ENCODE measurements at places on chromosomes 11 and 22.

DNA sequence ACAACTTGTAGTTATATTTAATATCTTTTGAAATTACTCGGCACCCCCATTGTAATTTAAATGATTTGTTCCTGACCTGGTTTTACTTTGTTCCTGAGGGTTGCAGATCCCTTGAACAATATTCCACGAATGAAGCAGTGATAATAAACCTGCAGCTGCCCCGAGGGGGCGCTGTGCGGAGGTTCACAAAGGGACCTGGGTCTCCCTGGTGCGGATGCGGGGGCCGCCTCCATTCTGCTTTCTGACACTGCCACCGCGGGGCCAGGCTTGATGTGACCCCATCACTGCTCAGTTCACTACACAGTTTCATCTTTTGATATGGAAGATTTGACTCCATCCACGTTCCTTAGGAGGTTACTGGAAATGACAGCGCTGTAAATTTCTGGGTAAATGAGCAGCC, 62.9 kb upstream of the PRODH start:
- no peak for DNase-seq

GRCh38 chr11:14587258-14587657, 56.3 kb upstream of the PDE3B start:
- DNase-seq: no peak

DNA sequence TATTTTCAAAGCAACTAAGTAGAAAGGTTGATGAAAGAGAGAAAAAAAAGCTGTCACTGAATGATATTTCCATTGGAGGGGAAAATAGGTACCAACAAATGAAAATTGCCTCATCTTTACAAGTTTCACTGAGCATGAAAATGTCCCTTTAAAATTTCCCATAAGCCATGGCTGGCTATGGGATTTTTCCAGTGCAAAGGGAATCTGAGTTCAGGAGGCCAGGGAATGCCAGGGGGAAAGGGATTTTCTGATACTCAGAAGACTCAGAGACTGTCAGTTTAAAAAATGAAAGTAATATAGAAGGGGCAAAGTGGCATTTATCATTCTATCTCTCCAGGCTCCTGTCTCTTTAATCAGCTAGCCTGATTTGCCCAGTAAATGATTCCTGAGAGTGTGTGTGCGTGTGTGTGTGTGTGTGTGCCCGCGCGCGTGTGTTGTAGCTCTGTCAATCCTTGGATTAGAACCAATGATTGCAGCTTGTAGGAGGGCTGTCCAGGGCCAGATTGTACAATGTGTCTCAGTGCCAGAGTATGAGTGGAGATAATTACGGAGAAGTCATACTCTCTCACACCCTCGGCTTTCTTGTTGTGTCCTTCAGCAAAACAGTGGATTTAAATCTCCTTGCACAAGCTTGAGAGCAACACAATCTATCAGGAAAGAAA, at the start of gene NTM:
NTM (plus strand) TSS at position 526 of the 662 bp plus-strand sequence.
- no peak for DNase-seq

DNA sequence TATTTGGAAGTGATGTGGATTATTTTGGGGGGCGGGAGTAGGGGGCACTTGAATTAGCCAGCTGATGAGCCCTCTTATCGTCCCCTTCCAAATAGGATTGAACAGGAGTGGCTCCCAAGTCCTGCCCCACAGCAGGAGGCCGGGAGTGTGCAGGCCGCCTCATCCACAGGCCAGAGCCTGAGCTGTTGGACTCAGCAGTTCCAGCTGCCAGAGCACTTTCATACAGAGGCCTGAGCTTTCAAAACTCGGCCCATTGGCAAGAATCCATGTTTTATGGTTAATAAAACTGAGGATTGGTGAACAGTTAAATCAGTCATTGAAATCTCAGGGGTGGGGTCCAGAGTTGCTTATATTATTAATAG, 9.6 kb downstream of the FAM118A start:
- DNase-seq: no peak

DNA sequence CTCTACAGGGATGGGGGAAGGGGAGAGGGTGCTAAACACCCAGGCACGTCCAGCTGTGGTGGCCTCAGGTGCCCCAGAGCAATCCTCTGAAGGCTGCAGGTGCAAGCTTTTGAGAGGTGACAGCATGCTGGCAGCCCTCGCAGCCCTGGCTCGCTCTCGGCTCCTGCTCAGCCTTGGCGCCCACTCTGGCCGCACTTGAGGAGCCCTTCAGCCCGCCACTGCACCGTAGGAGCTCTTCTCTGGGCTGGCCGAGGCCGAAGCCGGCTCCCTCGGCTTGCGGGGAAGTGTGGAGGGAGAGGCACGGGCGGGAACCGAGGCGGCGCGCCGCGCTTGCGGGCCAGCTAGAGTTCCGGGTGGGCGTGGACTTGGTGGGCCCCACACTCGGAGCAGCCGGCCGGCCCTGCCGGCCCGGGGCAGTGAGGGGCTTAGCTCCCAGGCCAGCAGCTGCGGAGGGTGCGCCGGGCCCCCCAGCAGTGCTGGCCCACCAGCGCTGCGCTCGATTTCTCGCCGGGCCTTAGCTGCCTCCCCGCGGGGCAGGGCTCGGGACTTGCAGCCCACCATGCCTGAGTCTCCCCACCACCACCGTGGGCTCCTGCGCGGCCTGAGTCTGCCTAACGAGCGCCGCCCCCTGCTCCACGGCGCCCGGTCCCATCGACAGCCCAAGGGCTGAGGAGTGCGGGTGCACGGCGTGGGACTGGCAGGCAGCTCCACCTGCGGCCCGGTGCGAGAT, 112.1 kb downstream of the TRIM29 start:
- DNase-seq: no peak

- DNase-seq: no peak
Measured at GRCh38 chr11:125663910-125664309, 16.7 kb downstream of the ACRV1 start.

DNA sequence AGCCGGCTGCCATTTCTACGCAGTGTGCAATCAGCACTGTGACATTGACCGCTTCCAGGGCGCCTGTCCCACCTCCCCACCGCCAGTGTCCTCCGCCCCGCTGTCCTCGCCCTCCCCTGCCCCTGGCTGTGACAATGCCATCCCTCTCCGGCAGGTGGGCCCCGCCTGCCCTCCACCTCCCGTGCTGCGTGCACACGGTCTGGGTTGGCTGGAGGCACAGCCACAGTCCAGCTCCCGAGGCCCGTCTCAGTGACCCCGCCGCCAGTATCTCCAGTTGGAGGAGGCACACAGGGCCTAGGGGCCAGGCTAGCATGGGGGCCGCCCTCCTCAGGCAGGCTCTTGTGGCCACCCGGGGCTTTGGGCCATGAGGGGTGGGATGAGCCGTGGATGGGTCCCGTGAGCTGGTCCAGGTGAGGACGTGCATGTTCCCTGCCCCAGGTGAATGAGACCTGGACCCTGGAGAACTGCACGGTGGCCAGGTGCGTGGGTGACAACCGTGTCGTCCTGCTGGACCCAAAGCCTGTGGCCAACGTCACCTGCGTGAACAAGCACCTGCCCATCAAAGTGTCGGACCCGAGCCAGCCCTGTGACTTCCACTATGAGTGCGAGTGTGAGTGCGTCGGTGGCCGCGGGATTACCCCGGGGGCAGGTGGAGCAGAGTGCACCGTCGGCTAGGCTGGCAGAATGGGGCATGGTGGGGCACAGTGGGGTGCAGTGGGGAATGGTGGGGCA, 29.7 kb downstream of the MUC5B start:
- no peak for DNase-seq

DNA sequence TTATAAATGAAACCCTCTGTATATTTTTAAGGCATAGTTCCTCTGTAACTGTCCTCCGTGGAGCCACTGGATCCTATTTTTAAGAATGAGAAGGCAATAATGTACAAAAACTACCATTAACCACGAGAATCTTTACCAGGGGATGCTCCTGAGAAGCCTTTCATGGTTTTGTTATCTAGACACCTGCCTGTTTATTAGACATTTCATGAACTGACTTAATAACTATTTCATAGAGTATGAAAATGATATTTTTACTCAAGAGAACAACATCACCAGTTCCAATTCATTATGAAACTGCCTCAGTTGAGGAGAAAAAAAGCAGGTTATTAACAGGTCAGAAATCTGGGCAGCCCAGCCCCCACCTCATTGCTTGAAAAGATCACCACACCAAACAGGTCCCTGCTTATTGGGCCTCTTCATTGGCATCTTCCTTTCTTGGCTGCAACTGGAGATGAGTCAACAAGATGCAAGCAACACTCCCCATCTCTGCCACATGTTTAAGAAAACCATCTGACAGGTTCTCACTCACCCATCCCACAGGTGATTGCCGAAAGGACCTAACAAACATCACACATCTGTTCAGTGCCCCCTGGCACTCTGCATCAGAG, 27.8 kb downstream of the ETS1 start:
- no peak for DNase-seq

GRCh38 chr11:118065384-118065783, 11.5 kb upstream of the TMPRSS4 start:
- no peak for DNase-seq

GRCh38 chr11:88433536-88434230, 96.1 kb upstream of the CTSC start:
- no peak for DNase-seq

DNA sequence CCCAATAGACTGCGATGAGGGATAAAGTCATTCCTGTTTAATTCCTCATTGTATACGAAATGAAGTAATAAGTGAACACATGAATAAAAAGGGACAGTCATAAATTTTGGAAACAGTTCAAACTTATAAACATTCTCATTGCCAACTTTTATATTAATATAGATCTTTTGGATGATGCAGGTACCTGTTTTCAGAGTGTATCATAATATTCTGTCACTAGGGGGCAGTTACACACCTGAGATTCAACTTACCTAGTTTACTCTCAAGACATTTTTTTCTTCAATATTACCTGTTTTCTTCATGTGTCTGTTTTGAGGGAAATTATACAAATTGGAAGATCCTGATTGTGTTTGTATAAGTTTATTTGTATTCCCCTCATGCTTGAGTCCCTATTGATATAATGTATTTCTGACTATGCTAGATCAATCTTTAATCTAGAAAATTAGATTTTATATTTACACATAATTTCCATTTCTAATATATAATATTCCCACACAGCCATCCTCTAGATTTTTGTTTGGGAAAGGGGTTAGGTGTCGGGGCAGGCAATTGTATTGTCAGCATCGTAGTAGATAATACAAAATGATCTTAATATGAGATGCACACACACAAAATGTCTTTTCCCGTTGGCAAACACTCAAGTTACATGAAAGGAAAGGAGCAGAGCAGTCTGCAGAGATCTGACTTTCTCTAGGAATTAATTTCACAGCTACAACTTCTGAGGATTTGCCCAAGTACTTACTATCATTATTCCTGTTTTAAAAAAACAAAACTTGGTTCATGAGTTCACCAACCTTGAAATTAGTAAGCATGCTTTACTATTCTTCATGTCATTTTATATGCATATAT, 18.4 kb downstream of the FDX1 start:
- no peak for DNase-seq

- no peak for DNase-seq
Measured at GRCh38 chr11:43503417-43503816, 144.7 kb downstream of the TTC17 start.

DNA sequence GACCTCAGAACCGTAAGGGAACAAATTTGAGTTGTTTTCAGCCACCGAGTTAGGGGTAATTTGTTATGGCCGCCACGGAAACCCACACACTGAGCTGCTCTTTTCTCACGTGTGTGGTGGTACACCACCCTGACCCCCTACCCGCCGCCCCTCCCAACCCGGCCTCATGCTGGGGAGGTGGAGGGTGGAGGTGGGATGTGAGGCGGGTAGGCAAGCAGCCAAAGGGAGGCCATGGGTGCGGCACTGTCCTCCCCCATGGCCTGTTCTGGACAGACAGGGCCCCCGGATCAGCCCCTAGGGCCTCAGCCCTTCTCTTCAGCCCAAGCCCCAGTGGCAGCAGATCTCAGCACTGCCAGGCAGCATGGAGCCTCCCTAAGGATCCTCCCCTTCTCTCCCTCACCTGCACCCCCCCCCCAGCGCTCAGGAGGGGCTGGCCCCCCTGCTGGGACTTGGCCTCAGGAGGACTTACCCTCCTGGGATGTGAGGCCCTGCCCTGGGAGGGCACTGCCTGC, 7.9 kb downstream of the PRR5 start:
- no peak for DNase-seq

DNA sequence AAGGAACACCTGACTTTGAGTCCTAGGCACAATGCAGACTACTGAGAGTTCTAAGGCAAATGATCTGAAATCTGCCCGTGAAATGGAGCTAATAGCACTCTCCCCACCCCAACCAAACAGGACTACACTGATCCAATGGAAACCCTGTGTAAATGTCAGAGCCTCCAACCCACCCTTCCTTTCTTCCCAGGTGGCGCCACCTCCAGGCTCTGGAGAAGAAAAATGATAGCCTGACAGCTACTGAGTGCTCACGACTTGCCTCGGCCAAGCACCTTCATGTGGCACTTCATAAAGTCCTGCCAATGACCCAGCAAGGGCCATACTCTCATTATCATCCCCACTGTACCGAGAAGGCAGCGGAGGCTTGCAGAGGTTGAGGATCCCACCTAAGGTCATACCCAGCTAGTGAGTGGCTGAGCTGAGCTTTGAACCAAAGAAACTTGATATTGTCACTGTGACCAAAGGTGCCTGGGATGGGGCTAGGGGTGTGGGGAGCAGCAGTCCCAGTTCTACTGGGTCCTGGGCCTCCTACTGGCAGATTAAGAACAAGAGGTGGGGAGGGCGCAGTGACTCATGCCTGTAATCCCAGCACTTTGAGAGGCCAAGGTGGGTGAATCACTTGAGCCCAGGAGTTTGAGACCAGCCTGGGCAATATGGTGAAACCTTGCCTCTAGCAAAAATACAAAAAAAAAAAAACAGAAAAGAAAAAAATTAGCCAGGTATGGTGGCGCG, 20.5 kb downstream of the TST start:
- DNase-seq: no peak

DNA sequence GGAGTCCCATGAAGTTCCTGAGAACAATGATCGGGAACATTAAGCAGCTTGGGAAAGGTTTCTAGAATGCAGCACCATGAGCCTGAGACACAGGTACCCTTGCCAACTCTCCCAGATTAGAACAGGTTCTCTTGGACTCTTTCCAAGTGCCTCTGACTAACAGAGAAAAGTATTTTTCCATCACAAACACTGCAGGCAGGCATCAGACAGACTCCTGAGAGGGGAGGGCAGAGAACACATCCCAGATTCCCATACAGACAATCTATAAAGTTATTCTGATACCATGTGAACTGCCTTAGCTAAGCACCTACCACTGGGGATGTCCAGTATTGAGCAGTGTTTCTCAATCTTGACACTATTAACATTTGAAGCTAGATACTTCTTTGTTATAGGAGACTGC, 27.3 kb downstream of the SERGEF start:
- DNase-seq: no peak

- no peak for DNase-seq
Measured at GRCh38 chr11:37908219-37908548, 1310.1 kb upstream of the RAG2 start.

GRCh38 chr11:122181893-122182292, 65.9 kb upstream of the BLID start:
- no peak for DNase-seq

GRCh38 chr22:27666272-27666997, 135.1 kb downstream of the MN1 start:
- no peak for DNase-seq

DNA sequence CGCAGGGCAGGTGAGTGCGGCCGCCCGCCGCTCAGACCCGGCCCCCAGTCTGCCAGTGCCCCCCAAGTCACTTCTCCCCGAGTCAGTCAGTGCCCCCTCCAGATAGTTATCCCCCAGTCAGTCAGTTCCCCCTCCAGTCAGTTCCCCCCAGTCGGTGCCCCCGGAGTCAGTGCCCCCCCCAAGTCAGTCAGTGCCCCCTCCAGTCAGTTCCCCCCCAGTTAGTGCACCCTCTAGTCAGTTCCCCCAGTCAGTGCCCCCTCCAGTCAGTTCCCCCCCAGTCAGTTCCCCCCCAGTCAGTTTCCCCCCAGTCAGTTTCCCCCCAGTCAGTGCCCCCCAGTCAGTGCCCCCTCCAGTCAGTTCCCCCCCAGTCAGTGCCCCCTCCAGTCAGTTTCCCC, 411 bp downstream of the PPP6R2 start:
- DNase-seq: no peak
